Liver (tissue), 10 donors: ENCODE measurements at places on chromosomes 1 and 21.

DNA sequence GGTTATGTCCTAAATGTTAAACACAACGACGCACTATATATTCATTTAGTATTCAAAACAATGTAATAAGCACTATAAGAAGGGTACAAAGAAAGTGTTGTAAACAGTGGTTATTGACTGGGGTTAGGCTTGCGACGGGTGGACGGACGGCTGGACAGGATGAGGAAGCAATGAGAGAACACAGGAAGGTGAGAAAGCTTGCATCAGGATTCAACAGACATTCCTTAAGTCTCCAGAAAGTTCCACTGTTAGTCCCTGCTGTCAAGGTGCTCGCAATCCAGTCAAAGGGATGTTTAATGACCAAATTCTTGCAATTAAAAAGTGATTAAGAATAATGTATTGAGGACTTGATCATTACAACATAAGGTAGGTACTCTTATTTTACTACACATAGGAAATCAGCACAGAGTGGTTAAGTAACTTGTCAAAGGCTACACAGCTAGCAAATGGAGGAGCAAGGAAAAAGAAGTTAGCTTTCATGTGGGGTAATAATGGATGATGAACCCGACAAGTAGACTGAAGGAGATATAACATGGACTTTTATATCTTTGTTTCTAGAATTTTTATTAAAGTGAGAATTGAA, 994 bp upstream of the ACBD6 start:
- no peaks in the 10 kb centered on the region for H3K4me1 ChIP-seq
- no peaks in the 10 kb centered on the region for H3K27me3 ChIP-seq
- peak overlapping the region; percentile 79 for H3K27ac ChIP-seq
- DNase-seq, result no peak
- no peaks in the 10 kb centered on the region for H3K36me3 ChIP-seq

GRCh38 chr1:236288620-236288976, 6.8 kb upstream of the ERO1B start:
- H3K4me1 ChIP-seq, result no peaks in the 10 kb centered on the region
- H3K36me3 ChIP-seq, result no peaks in the 10 kb centered on the region
- no peaks in the 10 kb centered on the region for H3K27me3 ChIP-seq
- no peak for DNase-seq

DNA sequence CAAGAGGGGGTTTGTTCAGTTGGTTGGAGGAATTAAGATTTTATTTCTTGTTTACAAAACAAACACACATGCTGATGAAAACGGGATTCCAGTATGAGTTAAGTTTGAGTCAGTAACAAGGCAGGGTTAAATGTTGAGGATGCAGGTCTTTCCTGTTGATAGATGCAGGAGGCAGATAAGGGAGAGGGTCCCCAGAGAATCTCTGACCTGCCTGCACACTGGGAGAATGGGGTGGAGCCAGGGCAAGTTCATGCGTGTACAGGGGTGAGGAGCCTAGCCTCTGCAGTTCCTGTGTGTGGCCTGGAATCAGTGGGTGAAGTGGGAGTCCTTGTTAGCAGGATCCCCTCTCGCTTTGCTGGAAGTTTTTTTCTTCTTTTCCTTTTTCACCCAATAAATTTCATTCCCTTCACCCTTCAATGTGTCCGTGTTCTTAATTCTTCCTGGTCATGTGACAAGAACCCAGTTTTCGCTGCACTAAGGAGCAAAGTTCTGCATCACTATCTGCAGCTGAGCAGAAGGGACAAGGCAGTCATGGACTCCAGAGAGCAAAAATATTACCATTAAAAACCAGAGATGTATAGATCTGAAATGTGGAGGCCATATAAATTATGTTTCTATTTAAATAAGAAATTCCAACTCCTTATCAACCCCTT, 69.9 kb upstream of the MARK1 start:
- no peaks in the 10 kb centered on the region for H3K36me3 ChIP-seq
- H3K4me3 ChIP-seq, result no peak overlapping the region
- no peaks in the 10 kb centered on the region for H3K27me3 ChIP-seq
- H3K4me1 ChIP-seq, result no peaks in the 10 kb centered on the region

DNA sequence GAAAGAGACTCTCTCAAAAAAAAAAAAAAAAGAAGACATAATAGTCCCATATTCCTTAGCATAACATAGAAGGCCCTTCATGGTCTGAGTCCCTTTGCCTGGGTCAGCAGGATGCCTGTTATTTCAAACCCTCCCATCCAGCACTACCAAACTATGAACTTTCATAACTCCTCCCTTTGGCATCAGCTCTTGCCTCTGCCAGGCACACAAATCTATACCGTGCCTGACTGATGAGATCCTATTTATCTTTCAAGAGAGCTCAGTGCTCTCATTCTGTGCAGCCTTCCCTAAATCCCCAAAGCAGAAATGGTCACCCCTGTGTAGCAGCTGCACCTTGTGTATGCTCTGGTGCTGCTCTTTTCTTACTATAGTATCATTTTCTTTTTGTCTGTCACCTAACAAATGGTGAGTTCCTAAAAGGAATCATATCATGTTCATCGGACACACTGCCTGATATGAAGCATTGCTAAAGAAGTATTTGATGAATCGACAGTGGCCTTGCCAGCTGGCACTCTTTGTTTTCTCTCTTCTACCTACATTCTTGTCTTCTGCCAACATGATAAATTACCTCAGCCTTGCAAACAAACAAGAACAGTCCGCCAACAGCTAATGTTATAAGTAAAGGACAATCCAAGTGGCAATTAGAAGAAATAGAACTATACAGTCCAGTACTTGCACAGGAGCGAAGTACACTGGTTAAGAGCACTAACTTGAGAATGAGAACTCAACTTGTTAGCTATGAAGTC, 29.9 kb downstream of the FMO4 start:
- H3K27me3 ChIP-seq, result no peaks in the 10 kb centered on the region
- H3K27ac ChIP-seq, result peak overlapping the region; percentile 74
- no peak for DNase-seq
- peaks cover 3% of the 10 kb centered on the region for H3K36me3 ChIP-seq

DNA sequence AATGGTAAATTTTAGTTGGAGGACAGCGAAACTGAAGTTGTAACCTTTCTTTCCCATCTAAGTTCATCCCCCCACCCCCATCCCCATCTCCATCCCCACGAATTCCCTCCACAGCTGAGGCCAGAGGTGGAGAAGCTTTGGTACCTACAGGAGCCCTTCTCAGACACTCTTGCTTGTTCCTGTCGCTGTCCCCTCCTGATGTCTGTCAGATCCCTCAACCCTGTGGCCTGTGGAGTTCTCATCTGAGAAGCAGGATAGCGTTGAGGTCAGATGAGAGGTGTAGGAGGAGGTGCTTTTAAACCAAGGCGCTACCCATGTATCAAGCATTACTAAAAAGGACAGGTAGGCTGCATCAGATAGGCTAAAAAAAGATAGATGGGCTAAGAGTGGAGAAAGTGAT, 769 bp downstream of the NTPCR start:
- peak overlapping the region; percentile 99 for H3K4me3 ChIP-seq
- no peak for DNase-seq
- H3K4me1 ChIP-seq, result peaks cover 13% of the 10 kb centered on the region
- H3K36me3 ChIP-seq, result no peaks in the 10 kb centered on the region
- no peaks in the 10 kb centered on the region for H3K27me3 ChIP-seq

- H3K4me1 ChIP-seq, result peaks cover 35% of the 10 kb centered on the region
- H3K4me3 ChIP-seq, result peak within 1 kb of the TSS; percentile 84
- H3K27ac ChIP-seq, result peak within 1 kb of the TSS; percentile 91
- peaks cover 5% of the 10 kb centered on the region for H3K36me3 ChIP-seq
These were observed at the start of gene METTL25B for GRCh38 chr1:156727926-156728598. Gene METTL25B (plus strand): TSS chr1:156728469. CDS start chr1:156729105, 636 bp downstream.

- DNase-seq, result no peak
- peaks cover 62% of the 10 kb centered on the region for H3K36me3 ChIP-seq
- H3K4me1 ChIP-seq, result no peaks in the 10 kb centered on the region
These were observed 52.2 kb upstream of the KDM4A start for GRCh38 chr1:43597721-43598120.

GRCh38 chr1:223048026-223048425, 95.0 kb downstream of the TLR5 start:
- H3K4me3 ChIP-seq, result no peak overlapping the region
- H3K27me3 ChIP-seq, result no peaks in the 10 kb centered on the region
- DNase-seq, result no peak
- no peak overlapping the region for H3K27ac ChIP-seq

- no peaks in the 10 kb centered on the region for H3K4me1 ChIP-seq
- H3K27me3 ChIP-seq, result no peaks in the 10 kb centered on the region
- H3K27ac ChIP-seq, result no peak overlapping the region
- no peaks in the 10 kb centered on the region for H3K36me3 ChIP-seq
- no peak overlapping the region for H3K4me3 ChIP-seq
These were observed 66.5 kb upstream of the KCNJ6 start for GRCh38 chr21:37982496-37983318.

DNA sequence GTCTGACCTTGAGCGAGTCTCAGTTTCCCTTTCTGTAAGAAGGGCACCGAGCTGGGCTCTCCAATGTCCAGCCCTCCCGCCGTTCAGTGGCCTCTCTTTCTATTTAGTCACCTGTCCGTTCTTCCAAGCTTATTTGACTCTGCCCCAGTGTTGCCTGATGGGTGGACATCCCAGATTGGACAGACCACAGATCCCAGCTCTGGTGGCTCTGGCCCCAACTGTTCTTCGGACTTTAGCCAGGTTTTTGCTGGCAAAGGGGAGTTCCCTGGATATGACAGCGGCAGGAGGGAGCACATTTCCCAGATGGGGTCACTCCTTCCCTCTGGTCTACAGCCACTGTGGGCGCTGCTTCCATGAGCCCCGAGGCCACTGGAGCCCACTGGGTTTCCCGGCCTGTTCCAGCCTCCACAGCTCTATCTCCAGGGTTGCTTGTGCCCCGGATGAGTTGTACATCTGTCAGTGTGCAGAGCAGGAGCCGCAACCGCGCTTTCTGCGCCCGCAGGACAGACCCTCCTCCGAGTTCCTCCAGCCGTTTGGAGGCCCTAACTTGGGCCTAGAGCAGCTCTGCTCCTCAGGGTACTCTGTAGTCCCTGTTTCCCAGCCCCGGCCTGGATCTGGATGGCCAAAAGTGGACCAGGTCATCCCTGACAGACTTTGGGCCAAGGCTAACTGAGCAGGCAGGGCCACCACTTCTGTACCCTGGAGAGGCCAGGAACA, 3.8 kb downstream of the DMBX1 start:
- no peaks in the 10 kb centered on the region for H3K36me3 ChIP-seq
- H3K4me3 ChIP-seq, result no peak overlapping the region
- H3K4me1 ChIP-seq, result peaks cover 5% of the 10 kb centered on the region
- DNase-seq, result no peak
- peaks cover 12% of the 10 kb centered on the region for H3K27me3 ChIP-seq

DNA sequence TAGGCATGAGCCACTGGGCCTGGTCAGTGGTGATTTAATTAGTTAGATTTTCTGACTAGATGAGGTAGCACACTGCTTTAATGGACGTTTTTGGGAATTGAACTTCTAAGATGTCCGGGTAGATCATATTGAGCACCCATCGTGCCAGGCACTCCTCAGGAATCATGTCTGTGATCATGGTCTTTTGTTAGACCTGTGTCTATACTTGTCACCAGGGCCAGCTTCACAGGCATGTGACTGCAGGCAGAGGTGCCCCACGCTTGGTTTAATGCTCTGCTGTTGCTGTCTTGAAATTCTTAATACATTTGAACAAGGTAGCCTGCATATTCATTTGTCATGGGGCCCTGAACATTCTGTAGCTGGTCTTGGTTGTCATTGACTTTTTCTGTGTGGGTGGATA, 19.6 kb downstream of the UBE4B start:
- no peak for DNase-seq
- no peaks in the 10 kb centered on the region for H3K27me3 ChIP-seq
- no peak overlapping the region for H3K4me3 ChIP-seq

DNA sequence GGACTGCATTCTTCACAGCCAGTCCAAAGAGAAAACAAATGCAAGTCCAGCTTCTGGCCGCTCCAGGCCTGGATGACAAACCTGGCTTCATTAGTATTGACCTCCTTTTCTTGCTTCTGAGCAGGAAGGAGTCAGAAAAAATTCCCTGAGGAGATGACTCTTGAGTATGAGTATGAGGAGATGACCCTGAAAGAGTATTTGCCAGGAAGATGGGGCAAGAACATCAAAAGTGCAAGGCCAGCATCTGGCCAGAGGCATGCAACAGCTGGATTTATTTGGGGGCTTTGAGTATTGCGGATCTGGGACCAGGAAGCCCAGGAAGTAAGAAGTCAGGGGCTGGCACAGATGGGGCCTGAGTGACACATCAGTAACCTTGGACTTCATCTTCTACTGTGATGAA, 113.9 kb downstream of the GLIS1 start:
- H3K36me3 ChIP-seq, result no peaks in the 10 kb centered on the region
- H3K4me3 ChIP-seq, result no peak overlapping the region
- H3K27me3 ChIP-seq, result no peaks in the 10 kb centered on the region
- peak; percentile 16 for DNase-seq

GRCh38 chr1:2611621-2612437, 21.0 kb downstream of the MMEL1 start:
- H3K27ac ChIP-seq, result no peak overlapping the region
- H3K36me3 ChIP-seq, result peaks cover 2% of the 10 kb centered on the region
- H3K4me3 ChIP-seq, result no peak overlapping the region
- H3K27me3 ChIP-seq, result no peaks in the 10 kb centered on the region
- DNase-seq, result no peak

GRCh38 chr1:209895709-209896108, 42.3 kb upstream of the SYT14 start:
- no peak overlapping the region for H3K4me3 ChIP-seq
- H3K36me3 ChIP-seq, result no peaks in the 10 kb centered on the region
- H3K27ac ChIP-seq, result no peak overlapping the region
- DNase-seq, result no peak

DNA sequence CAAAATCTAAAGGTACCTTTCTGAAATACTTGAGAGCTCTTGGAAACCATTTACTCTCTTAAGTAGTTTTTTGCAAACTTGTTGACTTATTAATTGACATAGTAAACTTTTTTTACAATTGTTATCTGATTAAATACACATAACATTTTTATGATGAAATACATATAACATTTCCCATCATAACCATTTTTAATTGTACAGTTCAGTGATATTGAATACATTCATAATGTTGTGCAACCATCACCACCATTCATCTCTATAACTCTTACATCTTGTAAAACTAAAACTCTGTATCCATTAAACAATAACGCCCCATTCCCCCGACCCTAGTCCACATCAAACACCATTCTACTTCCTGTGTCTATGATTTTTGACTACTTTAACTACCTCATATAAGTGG, 95.7 kb upstream of the ZNF648 start:
- H3K4me3 ChIP-seq, result no peak overlapping the region
- H3K36me3 ChIP-seq, result no peaks in the 10 kb centered on the region
- no peaks in the 10 kb centered on the region for H3K27me3 ChIP-seq
- no peak for DNase-seq
- no peaks in the 10 kb centered on the region for H3K4me1 ChIP-seq

DNA sequence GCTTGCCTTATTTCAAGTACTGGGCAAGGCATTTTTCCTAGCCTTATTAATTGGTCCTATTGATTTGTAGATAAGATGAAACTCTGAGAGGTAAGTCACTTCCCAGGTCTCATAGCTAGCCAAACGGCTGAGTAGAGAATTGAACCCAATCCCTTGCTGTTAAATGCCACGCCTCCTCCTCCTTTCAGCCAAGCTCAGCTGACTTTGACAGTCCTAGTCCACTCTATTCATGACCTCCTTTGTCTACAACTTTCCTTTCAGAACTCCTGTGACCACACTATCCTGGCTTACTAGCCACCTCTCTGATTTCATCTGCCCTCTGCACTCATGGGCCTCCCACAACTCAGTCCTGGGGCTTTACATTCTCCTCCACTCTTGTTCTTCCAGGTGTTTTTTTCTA, 3.9 kb upstream of the NGF start:
- no peaks in the 10 kb centered on the region for H3K36me3 ChIP-seq
- DNase-seq, result no peak
- H3K27ac ChIP-seq, result no peak overlapping the region
- peaks cover 6% of the 10 kb centered on the region for H3K4me1 ChIP-seq
- H3K4me3 ChIP-seq, result no peak overlapping the region
